ENCODE measurements at places on chromosomes 13 and 19.

DNA sequence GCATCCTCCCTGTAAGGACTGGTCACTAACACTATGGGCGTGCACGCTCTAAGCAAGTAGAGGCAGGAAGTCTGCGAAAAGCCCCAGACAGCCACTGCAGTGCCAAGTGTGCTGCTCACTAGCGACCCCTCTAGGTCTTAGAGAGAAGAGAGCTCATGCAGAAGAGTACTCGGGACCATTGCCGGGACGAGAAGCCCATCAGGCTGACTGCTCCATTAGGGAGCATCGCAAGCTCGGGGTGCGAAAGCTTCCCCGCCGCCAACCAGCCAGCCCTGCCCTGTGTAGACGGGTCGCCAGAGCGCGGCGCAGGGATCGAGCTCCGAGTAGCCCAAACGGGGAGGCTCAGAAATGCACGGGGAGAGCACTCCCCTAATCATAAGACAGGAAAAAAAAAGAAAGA, 16.6 kb downstream of the POU4F1 start:
- no peak for DNase-seq

- no peak for DNase-seq
These were observed 30.3 kb downstream of the DHX34 start for GRCh38 chr19:47379381-47379938.

DNA sequence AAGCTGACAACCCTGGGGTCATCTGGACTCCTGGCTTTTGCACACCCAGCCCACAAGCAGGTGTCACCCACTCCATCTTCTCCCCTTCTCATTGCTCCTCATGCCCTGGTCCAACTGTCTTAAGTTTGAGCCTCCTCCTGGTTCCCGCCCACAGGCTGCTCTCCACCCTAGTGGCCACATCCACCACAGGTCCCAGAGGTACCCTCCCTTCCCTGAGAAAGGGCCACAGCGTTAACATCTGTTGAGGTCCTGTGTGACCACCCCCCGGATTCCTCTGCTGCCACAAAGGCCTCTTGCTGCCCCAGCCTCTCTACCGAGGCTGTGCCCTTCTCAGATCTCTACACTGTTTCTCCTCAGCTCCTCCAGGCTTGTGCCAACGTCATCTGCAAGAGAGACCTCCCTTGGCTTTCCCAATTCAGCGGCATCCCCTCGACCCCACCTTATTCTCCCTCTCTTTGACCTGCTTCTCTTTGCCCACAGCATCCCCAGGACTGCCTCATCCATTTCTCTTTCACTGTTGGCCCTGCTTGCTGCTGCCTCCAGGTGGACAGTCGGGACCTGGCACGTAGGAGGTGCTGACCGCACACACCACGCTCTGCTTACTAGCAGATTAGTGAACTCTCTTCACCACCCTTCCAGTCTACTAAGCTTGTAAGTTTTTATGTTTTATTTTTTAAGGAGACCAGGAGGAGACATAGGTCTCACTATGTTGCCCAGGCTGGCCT, 33.3 kb downstream of the SUGP2 start:
- DNase-seq: no peak

GRCh38 chr13:106599875-106600797, 32.2 kb upstream of the ARGLU1 start:
- DNase-seq: no peak

GRCh38 chr19:2315818-2316353, 7.9 kb upstream of the LINGO3 start:
- DNase-seq: peak; percentile 93

DNA sequence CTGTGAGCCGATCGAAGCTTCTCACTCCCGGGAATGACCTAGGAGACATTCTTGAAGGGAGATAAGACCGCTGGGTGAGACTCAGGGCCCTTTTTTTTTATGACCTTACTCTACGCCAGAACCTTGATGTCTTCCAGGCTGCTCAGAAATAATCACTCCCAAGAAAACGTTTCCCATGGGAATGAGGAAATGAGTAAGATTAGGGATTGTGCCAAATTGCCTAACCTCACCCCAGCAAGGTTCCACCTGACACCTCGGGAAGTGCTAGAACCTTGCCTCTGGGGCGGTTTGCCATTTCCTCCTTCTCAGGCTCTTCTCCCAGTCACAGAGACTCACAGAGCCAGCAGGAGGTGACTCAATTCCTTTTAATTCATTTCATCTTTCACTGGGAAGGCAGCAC, 2.3 kb downstream of the SLC46A3 start:
- no peak for DNase-seq

DNA sequence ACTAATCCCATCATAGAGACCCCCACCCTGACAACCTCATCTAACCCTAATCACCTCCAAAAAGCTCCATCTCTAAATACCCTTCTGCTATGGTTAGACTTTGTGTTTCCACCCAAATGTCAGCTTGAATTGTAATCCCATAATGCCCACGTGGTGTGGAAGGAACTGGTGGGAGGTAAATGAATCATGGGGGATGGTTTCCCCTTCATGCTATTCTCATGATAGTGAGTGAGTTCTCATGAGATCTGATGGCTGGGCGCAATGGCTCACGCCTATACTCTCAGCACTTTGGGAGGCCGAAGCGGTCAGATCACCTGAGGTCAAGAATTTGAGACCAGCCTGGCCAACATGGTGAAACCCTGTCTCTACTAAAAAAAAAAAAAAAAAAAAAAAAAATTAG, 2.6 kb downstream of the VMAC start:
- DNase-seq: no peak

DNA sequence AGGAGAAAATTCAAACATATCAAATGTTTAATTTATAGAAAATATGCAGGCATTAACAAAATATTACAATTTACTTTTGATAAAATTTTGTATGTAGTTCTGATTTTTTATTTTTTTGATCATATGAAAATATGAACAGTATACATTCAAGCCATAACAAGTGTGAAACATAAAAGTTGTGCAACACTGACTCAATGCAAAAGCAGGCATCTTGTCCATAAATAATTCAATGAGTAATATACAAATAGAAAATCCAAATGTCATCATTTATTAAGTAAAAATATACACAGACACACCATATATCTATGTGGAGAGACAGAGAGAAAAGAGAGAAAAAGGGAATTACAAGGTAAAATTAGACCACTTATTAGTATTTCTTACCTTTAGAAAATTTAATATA, 1183.9 kb downstream of the SLITRK1 start:
- DNase-seq: no peak

DNA sequence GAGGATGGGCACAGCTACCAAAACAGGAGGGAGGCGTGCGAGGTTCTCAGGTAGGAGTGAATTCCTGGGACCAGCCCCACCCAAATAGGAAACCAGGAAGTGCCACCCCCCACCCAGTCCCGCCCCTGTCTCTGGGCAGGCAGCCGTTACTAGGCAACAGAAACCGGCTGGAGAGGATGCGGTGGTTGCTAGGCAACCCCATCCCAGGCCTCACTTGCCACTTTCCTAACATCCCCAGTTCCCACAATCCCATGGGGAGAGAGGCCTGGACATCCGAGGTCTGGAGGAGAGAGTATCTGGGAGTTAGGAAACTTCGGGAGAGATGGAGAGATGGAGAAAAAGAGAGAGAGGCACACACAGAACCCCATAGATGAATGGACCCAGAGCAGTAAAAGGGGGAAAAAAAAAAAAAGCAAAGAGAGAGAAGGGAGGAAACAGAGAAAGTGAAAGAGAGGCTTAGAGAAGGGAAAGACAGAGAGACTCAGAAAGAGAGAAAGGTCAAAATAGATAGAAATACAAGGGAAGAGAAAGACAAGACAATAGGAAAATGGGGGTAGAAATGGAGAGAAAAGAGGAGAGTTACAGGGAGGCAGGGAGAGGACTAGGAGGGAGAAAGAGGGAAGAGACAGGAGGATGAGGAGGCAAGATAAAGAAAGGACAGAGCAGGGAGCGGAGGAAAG, 3.8 kb downstream of the GRIK5 start:
- no peak for DNase-seq

GRCh38 chr19:54502518-54503048, at the start of gene LAIR2:
LAIR2 (plus strand) TSS chr19:54502831; CDS start chr19:54502919, 88 bp downstream.
- no peak for DNase-seq
